NCI-H1105 treated with DMSO at 0.1 percent for 48 hours (cell line): ENCODE measurements at places on chromosomes 6 and 20.

DNA sequence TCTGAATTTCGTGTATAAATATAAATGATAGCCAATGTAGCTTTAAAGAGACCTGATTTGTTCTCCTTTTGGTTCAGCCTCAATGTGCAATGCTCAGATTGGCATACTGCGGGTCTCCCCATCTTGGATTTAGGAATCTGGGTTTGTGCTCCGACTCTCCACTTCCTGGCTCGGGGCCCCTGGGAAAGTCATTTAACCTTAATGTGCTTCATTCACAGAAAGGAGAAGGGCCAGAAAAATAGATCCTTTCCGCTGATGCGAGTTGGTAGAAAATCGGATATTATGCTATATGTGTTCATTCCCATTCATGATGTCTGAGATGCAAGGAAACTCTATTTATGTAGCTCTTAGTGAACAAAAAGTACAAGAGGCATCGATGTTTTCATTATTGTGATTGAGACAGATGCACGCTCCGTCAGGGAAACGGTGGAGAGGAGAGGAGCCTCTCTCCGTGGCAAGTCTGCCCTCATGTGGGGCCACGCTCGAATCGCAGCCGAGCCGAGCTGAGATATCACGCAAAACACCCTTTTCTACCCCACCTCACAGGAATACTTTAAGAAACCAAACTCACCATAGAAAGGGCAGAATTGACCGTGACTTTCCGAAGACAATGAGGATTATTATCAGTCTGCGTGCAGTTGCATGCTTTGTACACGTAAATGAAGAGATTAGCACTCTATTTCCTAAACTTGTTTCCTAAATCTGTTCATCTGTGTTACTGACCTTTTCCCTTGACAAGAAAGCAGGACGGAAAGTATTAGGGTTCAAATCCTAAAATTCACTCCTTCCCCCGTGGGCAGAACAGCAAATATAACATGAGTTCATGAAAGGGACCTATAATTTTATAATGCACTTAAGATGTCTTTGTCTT lies 136.6 kb downstream of the COL9A1 start:
- peak; percentile 30 for DNase-seq

DNA sequence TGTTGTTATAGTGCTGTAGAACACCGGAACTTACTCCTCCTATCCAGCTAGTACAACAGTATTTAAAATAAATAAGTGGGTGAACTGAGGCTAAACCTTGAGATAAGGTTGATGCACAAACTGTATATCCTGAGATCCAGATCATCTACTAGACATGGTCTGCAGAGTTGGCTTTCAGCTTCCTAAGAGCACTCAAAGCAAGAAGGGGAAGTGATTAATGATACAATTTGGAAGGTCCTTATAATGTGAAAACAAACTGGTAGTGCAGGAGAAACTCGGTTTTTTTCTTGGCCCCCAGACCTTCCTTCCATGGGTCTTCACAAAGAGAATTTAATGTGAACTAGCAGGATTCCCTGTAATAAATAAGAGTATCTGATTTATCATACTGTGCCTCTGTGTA lies 27.4 kb upstream of the RREB1 start:
- no peak for DNase-seq

DNA sequence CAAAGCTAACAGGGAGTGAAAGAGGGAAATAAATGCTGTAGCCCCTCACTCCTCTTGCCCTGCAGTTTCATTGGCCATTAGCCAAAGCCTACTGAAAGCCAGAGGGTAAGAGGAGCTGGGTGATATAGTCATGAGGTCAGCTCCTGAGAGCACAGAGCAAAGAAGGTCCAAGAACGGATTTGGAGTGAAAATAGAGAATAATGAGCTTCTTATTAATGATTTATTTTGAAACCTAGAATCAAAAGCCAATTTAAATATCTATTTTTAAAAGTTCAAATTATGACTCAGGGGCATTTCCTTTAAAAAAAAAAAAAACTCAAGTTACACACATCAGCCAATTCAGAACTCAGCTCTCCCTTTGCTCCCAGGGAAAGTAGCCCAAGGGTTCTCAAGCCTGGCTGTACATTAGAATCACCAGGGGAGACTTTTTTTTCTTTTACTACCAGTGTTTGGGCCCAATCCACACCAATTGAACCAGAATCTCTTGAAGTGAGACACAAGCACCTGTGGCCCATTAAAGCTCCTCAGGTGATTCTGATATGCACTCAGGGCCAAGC lies 79.1 kb downstream of the SNAP25 start:
- no peak for DNase-seq

- DNase-seq, result no peak
These were observed 37.4 kb downstream of the HIVEP2 start for GRCh38 chr6:142907544-142907943.

GRCh38 chr6:62891065-62891647 lies 320.1 kb upstream of the FKBP1C start:
- peak; percentile 6 for DNase-seq

DNA sequence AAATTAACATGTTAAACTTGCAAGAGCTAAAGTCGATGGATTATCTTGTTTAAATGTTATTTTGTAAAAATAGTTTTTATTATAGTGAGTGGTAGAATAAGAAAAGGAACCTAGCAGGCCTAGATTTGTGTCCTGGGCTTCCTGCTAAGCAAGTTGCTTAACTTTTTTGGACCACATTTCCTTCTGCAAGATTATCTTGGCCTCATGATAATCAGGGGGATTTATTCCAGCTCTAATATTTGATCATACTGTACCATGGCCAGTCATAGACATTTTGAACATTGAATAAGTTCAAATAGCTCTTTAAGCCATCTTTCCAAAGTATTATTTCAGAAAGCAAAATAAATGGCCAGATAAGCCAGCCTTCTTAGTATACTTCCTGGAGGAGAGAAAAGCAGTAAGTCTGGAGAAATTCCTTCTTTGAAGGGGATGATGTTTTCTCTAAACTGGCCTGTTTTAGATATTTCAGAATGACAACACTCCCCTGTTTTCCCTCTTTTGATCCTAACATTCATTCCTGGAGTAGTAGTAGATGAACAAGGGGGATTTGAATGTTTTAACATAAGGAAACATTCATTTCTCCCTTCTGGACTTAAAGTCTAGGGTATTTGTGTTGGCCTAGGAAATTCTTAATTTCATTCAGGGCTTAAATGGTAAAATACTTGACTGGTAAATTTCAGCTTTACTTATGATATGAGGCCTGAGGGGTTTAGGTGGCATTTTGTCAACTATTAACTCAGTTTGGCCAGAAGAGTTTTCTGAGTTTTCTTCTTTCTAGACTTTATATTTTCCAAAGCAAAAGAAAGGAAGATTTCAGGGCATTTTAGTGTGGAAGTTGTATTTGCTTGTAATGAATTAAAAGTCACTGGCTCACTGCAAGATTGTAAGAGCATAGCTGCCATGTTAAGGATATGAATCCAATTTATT lies 108.8 kb upstream of the SCGN start:
- no peak for DNase-seq

GRCh38 chr6:7727086-7727945 lies 1.4 kb downstream of the BMP6 start:
- DNase-seq, result no peak

GRCh38 chr20:62860924-62861691 lies 514 bp downstream of the TCFL5 start:
- DNase-seq, result peak; percentile 11

- no peak for DNase-seq
These were observed 168.2 kb downstream of the SAMD5 start for GRCh38 chr6:147676495-147677199.
